ENCODE measurements at places on chromosomes 11 and 22.
A peak's percentile ranks its signal among the peaks of the same experiment; 100 is the strongest.

- DNase-seq, result no peak
Measured at GRCh38 chr11:26860091-26860780, 133.7 kb upstream of the FIBIN start.

GRCh38 chr11:31801298-31801702, 9.8 kb downstream of the PAX6 start:
- DNase-seq, result no peak

DNA sequence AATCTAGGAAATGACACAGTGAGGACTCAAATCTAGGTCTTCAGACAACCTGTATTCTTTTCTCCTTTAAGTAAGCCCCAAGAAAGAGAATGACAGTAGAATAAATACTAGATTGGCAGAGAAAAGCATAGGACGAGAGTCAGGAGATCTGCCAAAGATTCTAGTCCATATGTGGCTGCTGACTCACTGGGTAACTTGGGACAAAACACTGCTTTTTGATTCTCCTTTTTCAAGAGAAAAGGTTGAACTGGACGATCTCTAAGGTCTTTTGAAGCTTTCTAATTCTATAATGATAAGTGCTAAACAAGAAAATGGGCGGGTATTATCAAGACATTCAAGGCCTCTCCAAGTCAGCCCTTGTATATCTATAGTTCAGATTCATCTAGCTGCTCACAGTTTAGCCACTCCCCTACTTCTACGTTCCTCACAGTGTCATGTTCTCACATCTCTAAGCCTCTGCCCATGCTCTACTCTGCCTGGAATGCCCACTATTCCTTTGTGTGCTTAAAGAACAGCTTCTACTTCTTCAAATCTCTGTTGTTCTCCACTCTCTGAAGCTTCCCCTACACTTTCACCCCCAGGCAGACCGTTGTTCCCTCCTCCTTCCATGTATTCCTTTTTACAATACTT, 53.0 kb downstream of the RELT start:
- DNase-seq, result no peak

DNA sequence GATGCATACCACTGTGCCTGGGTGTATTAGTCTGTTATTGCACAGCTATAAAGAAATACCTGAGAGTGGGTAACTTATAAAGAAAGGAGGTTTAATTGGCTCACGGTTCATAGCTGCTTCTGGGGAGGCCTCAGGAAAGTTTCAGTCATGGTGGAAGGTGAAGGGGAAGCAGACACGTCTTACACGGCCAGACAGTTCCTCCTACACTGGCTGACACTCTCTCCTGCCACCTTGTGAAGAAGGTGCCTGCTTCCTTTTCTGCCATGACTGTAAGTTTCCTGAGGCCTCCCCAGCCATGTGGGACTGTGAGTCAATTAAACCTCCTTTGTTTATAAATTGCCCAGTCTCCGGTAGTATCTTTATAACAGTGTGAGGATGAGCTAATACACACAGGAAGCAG, 33.6 kb upstream of the CD81 start:
- no peak for DNase-seq

DNA sequence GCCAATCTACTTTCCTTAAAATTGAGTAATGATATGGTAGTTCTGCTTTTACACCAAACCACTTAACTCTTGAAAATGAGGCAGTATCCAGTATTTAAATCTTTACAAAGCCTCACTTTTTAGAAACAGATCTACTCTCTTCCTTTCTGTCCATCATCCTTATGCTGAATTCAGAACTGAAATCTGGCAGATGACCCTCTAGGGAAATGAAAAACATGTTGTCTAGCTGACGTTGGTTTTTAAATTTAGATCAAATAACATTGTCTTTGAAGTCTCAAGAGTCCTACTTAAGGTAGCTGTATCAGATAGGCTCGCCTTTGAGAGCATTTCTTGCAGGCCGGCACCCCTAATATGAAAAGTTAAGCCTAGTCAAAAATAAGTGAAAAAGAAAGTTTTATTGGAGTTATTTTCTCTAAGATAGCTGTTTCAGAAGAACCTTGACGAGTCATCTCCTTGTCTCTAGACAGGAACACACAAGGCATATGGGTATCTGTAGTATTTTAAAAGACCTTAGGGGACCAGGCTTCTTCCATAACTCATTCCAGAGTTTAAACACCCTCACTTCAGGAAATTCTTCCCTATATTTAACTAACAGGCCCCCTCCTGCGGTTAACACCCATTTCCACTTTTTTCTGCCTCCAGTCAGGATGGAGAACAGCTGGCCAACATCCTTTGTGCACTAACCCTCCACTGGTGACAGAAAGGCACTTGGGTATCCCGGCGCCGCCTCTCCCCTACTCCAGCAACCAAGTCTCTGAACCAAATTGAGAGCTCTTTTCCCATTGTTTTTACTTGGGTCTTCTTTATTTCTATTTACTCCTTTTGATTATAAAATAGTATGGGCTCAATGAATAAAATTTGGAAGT, 81.2 kb downstream of the WNT11 start:
- DNase-seq, result no peak

DNA sequence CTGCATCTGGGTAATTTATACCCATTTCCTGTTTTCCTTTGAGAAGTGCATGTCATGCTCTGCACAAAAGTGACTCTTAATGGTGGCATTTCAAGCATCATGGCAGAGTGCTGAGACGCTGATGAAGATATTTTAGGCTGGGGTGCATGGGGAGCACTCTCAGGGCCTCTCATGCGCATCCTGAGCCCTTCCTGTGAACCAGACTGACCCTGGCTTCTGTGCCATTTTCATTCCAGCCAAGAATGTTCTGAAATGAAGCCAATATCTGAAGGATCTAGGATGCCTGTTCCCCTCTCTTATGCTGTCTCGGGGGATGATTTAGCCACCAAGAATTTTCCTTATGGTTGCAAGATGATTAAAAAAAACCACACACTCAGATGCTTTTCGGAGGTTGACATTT, 61.5 kb downstream of the MIAT start:
- DNase-seq, result no peak

- no peak for DNase-seq
Measured at GRCh38 chr11:70307176-70307575, 36.7 kb downstream of the PPFIA1 start.

DNA sequence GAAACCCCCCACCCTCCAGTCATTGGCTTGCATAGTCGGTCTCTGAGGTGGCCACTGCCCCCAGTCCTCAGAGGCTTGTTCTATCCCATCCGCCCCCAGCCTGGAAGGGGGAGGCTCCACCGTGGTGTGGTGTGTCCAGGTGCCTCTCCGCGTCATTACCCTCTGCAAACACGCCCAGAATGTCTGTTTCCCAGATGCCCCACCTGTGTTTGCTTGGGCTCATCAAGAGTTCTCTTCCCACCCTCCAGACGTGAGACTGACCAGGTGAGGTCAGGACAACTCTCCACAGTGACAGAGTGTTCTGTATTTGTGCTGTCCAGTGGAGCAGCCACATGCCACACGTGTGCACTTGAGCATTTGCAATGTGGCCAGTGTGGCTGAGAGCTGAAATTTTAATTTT, 24.9 kb downstream of the LRRC10B start:
- DNase-seq, result peak; percentile 93

- DNase-seq, result no peak
Measured at GRCh38 chr11:63592975-63593395, 21.2 kb downstream of the PLAAT3 start.

DNA sequence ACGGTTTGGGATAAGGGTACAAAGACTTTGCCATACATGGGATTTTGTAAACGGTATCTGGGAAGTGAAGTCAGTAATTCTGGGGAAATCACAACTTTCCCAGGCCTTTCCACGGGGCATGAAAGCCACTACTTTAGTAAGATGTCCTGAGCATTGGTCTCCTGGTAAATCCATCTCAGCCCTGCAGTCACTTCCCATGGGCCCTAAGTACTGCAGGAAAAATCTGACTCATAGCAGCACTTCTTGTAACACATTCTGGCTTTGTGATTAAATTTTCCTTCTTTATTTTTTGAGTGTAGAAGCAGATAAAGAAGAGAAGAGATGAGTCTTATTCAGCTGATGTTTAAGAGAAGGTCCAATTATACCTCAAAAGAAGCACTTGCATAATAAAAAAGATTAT, 67.6 kb downstream of the BLID start:
- DNase-seq, result no peak

DNA sequence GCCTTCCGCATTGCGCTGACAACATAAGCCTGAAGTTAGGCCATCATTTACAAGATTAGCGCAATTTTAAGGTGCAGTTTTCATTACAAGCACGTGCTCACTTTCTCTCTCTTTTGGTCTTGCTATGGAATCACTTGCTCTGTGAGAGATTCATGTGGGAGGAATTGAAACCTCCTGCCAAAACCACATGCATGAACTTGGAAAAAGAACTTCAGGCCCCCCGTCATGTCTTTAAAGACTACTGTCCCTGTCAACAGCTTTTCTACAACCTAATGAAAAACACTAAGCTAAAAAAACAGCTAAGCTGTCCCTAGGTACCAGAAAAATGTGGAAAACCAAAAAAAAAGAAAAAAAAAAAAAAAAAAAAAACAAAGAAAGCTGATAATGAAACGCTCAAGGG, 1707.6 kb upstream of the RAG2 start:
- DNase-seq, result no peak

GRCh38 chr11:45650166-45651095, 15.0 kb downstream of the CHST1 start:
- no peak for DNase-seq

DNA sequence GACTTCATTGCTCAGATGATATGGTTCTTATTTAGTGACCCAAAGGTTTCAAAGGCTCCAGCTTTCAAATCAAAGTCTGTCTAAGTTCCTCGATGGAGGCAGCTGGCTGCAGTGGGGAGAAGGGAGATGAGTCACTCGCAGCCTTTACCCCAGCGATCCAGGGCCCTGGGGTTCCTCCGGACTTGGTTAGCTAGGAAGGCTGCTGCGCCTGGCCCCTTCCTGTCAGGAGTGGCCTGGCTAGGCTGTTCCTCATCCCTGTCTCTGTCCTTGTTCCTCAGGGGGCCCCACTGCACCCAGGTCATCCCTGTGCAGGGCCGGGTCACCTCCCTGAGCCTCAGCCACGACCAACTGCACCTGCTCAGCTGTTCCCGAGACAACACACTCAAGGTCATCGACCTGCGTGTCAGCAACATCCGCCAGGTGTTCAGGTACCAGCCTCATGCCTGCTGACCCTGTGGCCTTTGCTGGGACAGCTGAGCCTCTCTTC, 13.9 kb downstream of the ATG16L2 start:
- no peak for DNase-seq

GRCh38 chr22:42766860-42767259, 46.2 kb upstream of the A4GALT start:
- no peak for DNase-seq

DNA sequence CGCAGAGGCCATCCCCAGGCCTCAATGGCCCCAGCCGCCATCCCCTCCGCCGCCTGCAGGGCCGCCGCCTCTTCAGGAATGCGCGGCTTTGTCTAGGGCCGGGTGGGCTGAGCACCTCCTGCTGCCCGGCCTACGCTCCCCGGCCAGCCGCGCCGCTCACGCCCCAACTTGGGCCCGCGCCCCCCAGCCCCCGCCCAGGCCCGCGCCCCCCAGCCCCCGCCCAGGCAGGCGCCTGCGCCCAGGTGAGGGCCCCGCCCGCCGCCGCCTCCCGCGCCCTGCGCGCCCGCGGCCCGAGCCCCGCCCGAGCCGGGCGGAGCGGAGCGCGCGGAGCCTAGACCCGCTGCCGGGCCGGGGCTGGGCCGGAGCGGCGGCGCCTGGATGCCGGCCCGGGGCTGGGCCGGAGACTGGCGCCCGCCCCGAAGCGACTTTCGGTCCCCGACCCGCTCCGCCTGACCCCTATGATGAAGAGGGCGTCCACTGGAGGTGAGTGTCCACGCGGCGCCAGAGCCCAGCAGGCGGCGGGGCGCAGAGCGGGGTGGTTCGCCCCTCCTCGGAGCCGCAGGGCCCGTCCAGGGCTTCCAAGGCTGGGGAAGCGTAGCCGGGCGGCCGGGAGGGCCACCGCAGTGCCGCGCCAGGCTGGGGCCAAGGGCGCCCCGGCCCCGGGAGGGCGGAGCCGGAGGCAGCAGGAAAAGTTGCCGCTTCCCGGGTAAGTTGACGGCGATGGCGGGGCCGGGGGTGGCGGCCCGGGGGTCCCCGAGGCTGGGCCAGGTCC, 34.3 kb upstream of the PRODH start:
- no peak for DNase-seq

- DNase-seq, result no peak
Measured at GRCh38 chr11:1040428-1041148, 4.1 kb upstream of the MUC6 start.

DNA sequence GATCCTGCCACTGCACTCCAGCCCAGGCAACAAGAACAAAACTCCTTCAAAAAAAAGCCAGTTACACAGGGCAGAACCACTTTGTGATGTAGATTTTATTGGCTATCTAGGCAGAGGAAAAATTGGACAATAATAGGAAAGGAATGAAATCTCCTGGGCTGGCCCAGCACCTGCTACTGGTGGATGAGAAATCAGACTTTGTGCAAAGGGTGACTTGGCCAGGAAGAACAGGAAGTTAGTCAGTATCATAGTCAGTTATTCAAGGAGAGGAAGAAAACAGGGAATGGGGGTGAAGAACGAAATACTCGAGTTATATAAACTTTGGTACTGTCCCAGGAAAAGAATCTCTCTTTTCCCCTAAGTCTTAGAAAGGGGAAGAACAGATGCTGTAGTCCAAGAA, 11.0 kb upstream of the SPTBN2 start:
- DNase-seq, result no peak

DNA sequence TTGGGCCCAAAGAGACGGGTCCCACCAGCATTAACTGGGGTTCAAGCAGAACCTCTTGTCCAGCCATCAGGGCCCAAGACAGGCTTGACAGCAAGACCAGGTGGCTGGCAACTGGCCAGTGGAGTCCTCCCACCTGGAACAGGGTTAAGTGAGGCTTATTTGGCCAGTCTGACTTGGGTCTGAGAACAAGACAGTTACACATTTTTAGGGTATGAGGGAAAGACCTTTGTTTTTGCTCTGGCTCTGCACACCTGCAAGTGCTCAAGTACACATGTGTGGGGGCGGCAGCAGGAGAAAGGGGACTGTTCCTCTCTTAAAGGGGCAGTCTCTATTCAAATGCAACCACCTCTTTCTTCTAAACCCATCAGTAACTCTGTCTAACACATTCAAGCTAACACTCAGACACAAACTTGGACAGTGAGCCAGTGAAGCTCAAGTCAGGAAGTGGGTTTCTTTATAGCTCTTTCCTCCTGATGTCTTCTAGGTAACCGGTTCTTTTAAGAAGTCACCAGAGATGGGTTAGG, 116.2 kb downstream of the ETS1 start:
- DNase-seq, result no peak

Data from NCI-H2029 (cell line).